ENCODE measurements at places on chromosomes 11 and 22.

GRCh38 chr11:32148895-32149294 is 58.0 kb downstream of the RCN1 start:
- no peak for DNase-seq

GRCh38 chr11:78990261-78990660 is 415.6 kb upstream of the NARS2 start:
- no peak for DNase-seq

DNA sequence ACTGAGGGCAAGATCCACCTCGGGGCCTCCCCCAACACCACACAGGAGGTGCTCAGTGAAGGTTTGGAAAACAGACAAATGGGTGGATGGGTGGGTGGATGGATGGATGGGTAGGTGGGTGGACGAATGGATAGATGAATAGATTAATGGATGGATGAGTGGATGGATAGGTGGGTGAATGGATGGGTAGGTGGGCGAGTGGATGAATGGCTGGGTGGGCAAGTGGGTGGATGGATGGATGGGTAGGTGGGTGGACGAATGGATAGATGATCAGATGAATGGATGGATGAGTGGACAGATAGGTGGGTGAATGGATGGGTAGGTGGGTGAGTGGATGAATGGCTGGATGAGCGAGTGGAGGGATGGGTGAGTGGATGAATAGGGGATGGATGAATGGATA is 863 bp upstream of the PRR33 start:
- no peak for DNase-seq

DNA sequence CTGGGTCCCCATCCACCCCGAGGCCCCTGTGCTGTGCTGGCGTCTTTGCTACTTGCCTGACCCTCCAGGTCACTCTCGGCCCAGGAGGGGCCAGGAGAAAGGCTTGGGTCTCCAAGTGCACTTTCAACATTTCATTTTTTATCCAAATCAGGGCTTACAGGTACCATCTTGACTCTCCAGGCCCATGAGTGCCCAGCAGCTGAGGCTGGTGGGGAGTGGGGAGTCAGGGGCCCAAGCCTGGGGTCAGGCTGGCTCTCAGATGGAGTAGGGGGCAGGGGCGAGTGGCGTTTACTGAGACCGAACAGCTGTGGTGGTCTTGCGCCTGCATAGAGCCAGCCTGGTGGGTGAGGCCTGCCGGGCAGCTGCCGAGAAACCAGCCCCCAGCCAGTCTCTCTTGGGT is 61.6 kb downstream of the MPPED1 start:
- DNase-seq = no peak

DNA sequence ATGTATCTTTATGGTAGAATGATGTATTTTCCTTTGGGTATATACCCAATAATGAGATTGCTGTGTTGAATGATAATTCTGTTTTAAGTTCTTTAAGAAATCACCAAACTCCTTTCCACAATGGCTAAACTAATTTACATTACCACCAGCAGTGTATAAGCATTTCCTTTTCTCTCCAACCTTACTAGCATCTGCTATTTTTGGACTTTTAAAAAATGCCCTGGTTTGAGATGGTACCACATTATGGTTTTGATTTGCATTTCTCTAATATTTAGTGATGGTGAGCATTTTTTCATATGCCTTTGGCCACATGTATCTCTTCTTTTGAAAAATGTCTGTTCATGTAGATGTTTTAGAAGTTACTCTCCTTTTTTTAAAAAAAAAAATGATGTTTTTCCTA is 142.0 kb downstream of the METTL15 start:
- DNase-seq = no peak

GRCh38 chr11:114200351-114201133 is 95.7 kb upstream of the NNMT start:
- DNase-seq = no peak

DNA sequence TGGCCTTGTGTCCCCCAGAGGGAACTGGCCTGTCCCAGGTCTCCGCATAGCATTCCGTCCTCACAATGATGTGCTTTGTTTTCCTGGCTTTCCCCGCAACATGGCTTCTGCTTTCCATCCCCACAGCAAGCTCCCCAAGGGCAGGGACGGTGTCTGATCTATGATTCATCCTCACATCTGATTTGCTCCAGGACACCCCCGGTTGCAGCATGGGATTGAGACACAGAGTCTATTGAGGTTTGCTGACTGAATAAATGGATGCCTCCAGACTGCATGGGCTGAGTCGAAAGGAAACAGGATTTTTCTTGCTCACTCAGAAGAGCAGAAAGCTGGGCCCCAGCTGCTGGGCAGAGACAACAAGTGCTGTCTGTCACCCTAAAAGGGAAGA is 40.2 kb downstream of the LMO1 start:
- no peak for DNase-seq

DNA sequence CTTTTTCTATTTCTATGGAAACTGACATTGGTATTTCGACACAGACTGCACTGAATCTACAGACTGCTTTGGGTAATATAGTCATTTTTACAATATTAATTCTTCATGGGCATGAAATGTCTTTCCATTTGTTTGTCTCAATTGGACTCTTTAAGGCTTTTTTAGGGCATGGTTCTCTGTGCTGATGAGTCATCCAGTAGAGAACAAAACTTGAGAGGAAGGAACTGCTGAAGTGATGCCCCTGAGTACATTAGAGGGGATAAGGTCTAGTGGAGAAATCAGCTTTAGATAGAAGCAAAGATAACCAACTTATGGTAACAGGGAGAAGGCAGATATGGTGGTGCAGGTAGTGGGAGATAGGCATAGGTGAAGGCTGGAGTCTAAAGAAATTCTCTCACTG is 25.1 kb downstream of the TSG101 start:
- no peak for DNase-seq

DNA sequence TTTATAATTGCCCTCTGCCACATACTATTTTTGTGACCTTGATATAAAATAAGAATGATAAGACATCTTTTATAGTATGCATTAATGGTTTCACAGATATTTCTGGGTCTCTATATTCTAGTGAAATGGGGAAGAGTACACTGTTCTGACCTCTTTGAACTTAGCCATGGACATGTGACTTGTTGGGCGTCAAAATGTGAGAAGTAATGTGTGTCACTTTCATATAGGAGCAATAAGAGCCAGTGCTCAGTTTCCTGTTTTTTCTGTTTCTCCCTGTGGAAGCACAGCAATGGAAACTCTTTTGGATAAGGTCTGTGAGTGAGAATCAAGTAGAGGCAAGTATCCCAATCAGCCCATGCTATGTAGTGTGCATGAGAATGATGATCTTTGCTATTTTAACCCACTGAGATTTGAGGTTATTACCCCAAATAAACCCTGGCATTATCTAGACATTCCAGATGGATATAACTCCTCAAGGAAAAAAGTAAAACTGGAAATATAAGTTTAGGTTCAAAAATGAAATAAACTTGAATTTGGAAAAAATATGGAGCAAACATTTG is 60.7 kb downstream of the RAB38 start:
- no peak for DNase-seq

GRCh38 chr11:64102005-64102738 is 63.7 kb downstream of the MACROD1 start:
- no peak for DNase-seq

DNA sequence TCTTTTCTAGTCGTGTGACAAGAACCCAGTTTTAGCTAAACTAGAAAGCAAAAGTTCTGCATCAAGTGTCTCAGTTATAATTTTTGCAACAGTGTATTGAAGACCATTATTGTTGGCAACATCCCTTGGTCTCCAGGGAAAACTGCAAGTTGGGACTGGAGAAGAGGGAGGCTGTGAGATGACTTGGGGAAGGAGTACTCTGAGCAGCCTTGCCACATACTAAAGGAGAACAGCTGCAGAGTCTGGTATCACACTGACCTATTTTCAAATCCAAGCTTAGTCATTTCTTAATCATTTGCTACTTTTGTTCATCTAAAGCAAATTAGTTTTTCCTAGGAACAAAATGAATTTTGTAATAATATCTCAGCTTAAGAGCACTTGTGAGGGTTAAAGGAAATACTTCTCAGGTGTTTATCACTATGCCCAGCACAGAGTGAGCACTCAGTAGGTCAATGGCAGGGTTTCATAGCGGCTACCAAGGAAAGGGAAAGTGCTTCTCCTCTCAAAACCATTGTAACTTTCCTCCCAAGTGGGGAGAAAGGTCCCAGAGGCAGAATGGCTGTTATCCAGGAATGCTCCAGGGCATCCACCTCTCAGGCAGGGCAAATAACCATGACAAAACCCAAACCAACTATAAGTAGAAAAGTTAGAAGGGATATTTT is 247.1 kb downstream of the C11orf87 start:
- DNase-seq = no peak

DNA sequence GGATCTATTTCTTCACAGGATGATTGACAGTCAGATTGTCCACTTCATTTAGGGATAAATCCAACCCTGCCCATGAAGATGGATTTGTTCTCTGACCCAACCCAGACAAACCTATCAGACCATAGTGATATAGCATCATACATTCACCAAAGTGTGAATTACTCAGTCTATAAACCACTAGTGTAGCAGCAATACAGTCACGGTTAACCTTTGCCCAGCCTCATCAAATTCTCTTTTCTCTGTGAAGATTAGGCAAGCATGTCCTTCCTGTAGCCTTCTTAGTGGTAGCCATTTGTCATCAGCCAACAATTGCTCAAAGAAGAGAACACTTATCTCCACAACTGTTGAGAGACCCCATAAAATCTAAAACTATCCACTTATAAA is 14.4 kb upstream of the BIRC2 start:
- no peak for DNase-seq

DNA sequence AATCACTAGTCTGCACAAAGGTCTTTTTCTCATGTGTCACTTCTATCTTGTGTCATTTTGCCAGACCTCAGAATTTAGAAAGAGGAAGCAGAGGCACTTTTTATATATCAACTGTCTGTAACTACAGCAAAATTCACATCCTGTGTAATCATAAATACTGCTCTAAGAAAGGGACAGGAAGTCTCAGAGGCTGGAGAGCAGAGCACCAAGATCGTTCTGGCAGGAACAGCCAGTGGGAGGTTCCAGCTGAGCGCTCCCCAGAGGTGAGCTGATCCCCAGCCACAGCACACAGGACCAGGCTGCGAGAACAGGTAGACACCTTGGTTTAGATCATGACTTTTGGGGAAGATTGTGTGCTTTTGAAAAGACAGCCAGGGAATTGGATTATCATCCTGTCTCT is at the start of gene MS4A7:
MS4A7 (plus strand) TSS at position 179 of the 400 bp plus-strand sequence. CDS start 4,610 bp downstream, outside the sequence.
- no peak for DNase-seq

DNA sequence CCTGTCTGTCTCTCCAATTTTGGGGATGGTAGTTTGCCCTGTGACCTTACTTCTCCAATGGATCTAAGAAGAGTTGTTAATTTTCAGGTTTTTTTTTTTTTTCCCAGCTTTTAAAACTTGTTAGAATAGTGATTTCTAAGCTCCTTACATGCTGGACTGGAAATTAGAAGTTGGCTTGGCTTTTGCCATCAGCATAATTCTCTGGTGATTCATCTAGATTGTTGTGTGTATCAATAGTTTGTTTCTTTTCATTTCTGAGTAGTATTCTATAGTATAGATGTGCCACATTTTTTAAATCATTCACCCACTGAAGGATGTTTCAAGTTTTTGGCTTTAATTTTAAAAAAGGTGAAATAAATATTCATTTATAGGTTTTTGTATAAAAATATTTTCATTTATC is 51.4 kb downstream of the ADAMTS15 start:
- DNase-seq = no peak
